ENCODE measurements at places on chromosomes 2 and 18.

DNA sequence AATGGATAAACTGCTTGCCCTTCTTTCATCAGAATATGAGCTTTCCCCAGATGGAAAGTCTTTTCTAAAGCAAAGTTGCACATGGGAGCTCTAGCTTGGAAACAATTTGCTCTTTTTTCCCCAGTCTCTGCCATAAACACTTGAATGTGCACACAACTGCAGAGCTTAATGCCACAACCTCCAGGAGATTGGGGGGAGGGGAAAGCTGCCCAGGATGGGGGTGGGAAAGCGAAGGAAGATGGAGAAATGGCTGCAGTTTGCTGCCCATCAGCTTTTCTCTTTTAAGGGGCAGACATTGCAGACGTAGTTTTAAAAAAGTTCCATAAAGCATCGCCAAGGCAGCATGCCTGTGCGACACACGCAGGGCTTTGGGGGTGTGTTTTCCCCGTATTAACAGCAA, 1.5 kb downstream of the ACKR3 start:
- no peak for DNase-seq

- DNase-seq: no peak
These were observed 626.2 kb upstream of the SETBP1 start for GRCh38 chr18:44054514-44054913.

DNA sequence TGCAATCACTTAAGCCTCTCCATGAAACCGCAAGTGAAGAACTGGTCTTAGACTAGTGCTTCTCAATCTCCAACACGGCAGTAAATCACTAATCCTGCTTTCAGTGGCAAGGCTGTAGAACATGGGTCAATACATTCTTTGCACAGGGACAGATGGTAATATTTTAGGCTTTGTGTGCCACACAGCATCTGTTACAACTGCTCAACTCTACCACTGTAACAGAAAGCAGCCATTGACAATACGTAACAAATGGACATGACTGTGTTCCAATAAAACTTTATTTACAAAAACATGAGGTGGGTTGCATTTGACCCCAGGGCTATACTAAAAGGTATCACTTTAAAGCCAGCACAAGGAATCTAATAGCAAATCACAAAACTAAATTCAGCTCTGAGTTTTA, 51.1 kb downstream of the RNF152 start:
- DNase-seq: no peak

DNA sequence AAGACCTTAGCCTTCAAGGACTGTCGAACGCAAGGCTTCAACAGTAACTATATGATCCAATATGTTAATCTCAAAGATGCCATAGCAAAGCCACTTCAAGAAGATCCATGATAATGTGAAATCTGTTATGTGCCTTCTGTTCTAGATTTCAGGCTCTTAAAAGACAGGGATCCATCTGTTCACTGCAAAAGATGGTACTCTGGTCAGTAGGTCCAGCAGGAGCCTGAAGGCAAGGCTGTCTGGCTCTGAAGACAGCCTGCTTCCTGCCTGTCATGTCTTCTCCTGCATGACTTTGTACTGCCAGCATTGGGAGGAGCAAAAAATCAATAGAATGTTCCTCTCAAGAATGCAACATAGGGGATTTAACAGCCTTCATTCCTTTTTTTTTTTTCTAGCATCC, 270.8 kb upstream of the PARD3B start:
- DNase-seq: no peak

GRCh38 chr2:52919673-52920072, 847.9 kb upstream of the CHAC2 start:
- DNase-seq: no peak

- no peak for DNase-seq
These were observed 226.3 kb upstream of the SMAD7 start for GRCh38 chr18:49177071-49177470.

- DNase-seq: no peak
These were observed 183.1 kb downstream of the C1D start for GRCh38 chr2:67879586-67880290.

DNA sequence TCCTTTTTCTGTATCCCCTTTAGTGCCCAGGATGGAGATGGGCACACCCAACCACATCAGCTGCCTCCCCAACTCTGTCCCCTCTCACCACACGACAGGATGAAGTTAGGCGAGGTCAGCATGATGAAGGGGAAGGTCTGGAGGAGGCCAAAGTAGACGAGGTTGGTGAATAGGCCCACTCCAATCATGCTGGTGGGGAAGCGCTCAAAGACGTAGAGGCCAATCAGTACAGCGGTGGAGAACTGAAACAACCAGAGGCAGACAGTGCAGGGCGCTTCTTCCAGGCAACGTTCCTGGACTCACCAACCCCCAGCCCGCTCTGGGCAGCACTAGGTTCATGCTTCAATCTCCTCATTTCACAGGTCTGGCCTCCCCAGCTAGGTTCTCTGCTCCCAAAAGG, 2.9 kb downstream of the TEX261 start:
- no peak for DNase-seq

DNA sequence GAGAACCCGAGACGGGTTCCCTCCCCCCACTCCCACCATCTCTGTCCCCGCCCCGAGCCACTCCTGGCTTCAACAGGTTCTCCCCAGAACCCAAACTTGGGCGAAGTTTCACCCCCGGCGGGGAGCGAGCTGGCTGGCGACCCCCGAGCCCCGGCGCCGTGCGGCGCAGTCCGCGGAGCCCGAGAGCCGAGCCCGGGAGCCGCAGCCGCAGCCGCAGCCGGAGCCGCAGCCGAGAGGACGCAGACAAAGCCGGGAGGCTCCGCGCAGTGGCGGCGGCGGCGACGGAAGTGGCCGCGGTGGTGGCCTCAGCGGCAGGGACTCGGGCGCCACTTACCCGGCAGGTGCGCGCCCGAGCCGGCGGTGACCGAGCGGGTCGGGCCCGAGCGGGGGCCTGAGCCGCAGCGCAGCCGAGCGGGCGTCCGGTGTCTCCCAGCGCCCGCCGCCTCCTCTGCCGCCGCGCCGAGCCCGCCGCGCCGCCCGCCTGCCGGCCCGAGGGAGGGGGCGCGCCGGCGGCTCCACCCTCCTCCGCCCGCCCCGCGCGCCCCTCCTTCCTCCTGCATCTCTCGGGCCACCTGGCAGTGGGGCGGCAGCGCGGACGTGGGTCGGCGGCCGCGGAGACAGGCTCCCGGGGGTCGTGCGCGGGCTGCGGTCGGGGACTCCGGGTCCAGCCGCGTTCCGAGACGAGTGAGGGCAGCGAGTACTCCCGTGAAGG, at the start of gene ECEL1:
Gene ECEL1 (minus strand): TSS at position 450 of the 712 bp plus-strand sequence. CDS start 1,181 bp downstream, outside the sequence.
- no peak for DNase-seq

- DNase-seq: no peak
These were observed 277.6 kb downstream of the ZEB2 start for GRCh38 chr2:144242311-144242710.

- no peak for DNase-seq
These were observed 16.9 kb upstream of the CYRIA start for GRCh38 chr2:16682431-16683118.

GRCh38 chr2:218319813-218320365, 27.6 kb upstream of the TMBIM1 start:
- DNase-seq: no peak

GRCh38 chr18:79664525-79665125, 15.0 kb upstream of the CTDP1 start:
- no peak for DNase-seq

DNA sequence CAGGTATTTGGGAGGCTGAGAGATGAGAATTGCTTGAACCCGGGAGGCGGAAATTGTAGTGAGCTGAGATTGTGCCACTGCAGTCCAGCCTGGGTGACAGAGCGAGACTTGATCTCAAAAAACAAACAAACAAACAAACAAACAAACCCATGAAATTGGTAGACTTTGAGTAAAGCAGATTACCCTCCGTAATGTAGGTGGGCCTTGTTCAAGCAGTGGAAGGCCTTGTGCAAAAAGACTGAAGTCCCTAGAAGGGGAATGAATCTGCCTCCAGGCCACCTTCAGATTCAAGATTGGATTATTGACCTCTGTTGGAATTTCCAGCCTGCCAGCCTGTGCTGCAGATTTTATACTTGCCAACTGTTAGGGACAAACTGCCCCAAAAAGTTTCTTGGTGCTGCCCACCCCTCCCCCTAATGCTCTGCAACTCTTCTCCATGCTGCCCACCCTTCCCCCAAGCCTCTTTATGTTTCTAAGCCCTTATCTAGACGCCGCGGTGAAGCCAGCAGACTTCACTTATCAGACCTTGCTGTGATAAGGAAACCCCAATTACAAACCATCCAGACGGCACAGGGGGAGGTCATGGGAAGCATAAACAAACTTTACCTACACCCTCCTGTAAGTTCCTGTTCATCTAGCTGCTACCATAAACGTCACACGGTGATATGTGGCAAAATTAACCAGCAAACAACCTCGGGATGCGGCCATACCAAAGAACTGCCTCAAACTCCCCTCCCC, 17.0 kb downstream of the CYP27A1 start:
- no peak for DNase-seq

GRCh38 chr18:25349926-25350487, 2.0 kb downstream of the ZNF521 start:
- DNase-seq: no peak

All from activated CD4-positive, CD25-positive, alpha-beta regulatory T cell (primary cell).